ENCODE measurements at places on chromosomes 13 and 19. TPM values are rescaled to one million over a fixed set of nuclear protein-coding genes. Genes with fewer than 3 reads are reported as not detected.

DNA sequence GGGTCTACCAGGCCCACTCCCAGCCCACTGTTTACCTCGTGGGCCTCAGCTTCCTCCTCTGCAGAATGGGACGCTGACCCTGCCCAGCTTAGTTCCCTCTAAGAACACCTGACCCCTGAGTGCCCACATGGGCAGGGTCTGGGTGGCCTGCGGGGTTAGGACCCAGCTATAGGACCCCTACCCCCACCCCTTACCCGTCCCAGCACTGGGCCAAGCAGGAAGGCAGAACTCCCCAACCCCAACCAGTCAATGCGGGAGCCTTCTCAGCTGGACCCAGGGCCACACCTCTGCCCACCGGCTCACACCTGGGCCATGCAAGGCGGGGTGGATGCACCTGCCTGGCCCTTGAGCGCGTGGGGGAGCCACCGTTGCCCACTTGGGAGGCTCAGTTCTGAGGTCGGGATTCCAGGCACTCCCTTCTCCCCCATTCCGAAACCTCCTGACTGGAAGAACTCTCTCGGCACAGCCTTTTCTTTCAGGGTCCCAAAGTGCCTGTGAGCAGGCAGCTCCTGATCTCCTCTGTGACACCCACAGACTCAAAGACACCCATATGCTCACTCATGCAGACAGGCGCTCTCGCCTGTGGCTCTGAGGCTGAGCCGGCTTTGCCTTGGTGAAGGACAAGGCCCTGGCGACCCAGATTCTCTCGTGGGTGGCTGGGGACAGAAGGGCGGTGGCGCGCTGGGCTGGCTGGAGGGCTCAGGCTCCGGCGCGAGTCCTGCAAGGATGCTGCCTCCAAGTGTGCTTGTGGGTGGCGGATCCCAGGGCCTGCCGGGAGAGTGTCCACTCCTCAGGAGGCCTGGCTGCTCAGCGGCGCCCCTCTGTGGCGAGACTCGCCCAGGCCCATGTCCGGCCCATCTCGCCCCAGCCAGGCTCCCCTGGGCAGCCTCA, 27.9 kb upstream of the PARP4 start:
- no peak for DNase-seq
- peaks cover 25% of the 10 kb centered on the region for H3K27me3 ChIP-seq
- H3K36me3 ChIP-seq: no peaks in the 10 kb centered on the region

- H3K4me3 ChIP-seq: no peak overlapping the region
- H3K4me1 ChIP-seq: peaks cover 16% of the 10 kb centered on the region
- DNase-seq: peak; percentile 16
- H3K36me3 ChIP-seq: no peaks in the 10 kb centered on the region
Measured at GRCh38 chr13:26280295-26280694, 26.4 kb downstream of the CDK8 start.

DNA sequence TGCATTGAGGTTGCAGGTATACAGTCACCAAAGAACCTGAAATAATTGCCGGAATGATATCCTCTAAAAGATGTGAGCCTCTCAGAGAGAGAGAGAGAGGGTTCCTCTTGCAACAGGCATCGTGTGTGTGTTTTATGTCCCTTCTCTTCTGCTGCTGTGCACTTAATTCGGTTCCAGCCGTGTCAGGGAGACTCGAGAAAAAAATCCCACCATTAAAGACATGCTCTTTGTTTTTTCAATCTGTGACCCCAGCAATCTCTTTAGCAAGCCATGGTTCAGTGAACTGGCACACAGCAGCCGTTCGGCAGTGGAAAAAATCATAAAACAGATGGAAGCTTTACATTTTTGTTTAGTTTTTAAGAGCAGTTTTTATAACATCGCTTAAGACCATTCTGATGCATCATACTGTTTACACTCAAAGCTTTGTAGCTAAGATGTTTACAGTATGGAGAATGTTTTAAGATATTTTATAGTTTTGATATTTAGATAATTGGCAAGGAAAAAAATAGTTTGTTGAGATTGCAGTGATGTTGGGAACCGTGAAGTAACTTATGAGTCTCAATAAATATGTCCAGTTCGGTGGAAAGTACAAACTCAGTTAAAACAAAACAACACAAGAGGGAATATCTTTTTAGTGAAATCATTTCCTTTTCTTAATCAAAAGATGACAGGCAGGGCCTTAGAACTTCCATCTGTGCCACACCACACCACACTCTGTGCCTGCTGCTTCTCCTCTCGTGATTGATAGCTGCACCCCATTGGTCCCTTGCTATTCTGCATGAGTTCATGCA, 31.2 kb upstream of the ZNF536 start:
- no peak overlapping the region for H3K27ac ChIP-seq
- no peaks in the 10 kb centered on the region for H3K36me3 ChIP-seq
- H3K4me1 ChIP-seq: no peaks in the 10 kb centered on the region
- no peak for DNase-seq
- no peak overlapping the region for H3K4me3 ChIP-seq

- no peak overlapping the region for H3K27ac ChIP-seq
- no peaks in the 10 kb centered on the region for H3K4me1 ChIP-seq
- H3K27me3 ChIP-seq: no peaks in the 10 kb centered on the region
- no peak overlapping the region for H3K4me3 ChIP-seq
- peak; percentile 13 for DNase-seq
Measured at GRCh38 chr13:76461999-76462398, 424.2 kb downstream of the KCTD12 start.

GRCh38 chr19:658916-659839, 3.8 kb downstream of the RNF126 start:
- H3K4me3 ChIP-seq: peak overlapping the region; percentile 87
- H3K4me1 ChIP-seq: peaks cover 23% of the 10 kb centered on the region
- peaks cover 19% of the 10 kb centered on the region for H3K36me3 ChIP-seq
- H3K27me3 ChIP-seq: no peaks in the 10 kb centered on the region

DNA sequence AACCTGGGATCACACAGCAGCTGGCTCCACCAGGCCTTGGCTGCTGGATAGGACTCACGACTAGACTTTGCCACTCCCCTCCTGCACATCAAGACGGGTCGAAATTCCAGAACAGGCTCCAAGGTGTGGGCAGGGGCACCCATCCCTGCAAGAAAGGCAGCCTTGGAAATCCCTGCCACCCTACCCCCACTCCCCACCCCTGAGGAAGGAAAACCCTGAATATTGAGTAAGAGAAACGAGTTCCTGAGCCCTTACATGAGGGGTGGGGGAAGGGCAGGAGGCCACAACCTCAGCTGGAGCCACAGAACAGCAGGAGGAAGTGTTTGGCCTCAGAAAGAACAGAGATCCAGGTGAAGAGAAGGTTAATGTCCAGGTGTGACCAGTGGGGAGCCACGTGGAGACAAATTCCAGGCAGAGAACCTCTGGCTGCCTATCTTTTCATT, 20.1 kb downstream of the DEDD2 start:
- DNase-seq: peak; percentile 34
- H3K27me3 ChIP-seq: no peaks in the 10 kb centered on the region
- H3K4me3 ChIP-seq: no peak overlapping the region
- H3K27ac ChIP-seq: no peak overlapping the region

- H3K27ac ChIP-seq: no peak overlapping the region
- H3K27me3 ChIP-seq: no peaks in the 10 kb centered on the region
- no peak for DNase-seq
- H3K36me3 ChIP-seq: peaks cover 39% of the 10 kb centered on the region
Measured at GRCh38 chr13:113325779-113326178, 28.7 kb downstream of the LAMP1 start.

DNA sequence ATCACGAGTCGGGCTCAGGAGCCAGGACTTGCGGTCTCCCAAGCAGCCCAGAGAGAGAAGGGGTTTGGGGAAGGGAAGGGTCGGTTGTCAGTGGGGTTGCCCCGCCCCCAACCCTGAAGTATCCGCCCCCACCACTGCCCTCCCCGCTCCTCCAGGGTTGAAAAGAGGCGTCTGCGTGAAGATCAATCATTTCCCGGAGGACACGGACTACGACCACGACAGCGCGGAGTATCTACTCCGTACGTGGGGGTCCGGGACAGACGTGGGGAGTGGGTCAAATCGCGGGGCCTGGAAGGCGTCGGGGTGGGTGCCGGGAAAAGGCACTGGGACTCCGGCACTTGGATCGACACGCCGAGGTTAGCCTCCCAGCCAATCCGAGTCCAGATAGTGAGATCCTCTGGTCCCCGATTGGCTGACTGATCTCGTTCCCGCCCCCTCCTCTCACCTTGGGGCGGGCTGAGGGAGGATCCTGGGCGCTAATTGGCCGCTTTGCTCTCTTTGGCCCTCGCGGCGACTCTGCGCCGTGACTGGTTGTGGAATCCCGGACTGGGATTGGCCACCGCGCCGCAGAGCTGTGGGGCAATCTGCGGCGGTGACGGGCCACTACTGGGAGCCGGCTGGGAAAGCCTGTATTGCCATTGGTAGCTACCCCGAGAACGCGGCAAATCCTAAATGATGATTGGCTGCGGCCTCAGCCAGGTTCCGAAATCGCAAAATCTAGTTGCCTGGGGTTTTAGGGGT, 13.3 kb upstream of the CACNG6 start:
- DNase-seq: no peak
- H3K27me3 ChIP-seq: peaks cover 16% of the 10 kb centered on the region
- H3K27ac ChIP-seq: no peak overlapping the region
- H3K36me3 ChIP-seq: no peaks in the 10 kb centered on the region
- peaks cover 24% of the 10 kb centered on the region for H3K4me1 ChIP-seq
- H3K4me3 ChIP-seq: peak overlapping the region; percentile 58

DNA sequence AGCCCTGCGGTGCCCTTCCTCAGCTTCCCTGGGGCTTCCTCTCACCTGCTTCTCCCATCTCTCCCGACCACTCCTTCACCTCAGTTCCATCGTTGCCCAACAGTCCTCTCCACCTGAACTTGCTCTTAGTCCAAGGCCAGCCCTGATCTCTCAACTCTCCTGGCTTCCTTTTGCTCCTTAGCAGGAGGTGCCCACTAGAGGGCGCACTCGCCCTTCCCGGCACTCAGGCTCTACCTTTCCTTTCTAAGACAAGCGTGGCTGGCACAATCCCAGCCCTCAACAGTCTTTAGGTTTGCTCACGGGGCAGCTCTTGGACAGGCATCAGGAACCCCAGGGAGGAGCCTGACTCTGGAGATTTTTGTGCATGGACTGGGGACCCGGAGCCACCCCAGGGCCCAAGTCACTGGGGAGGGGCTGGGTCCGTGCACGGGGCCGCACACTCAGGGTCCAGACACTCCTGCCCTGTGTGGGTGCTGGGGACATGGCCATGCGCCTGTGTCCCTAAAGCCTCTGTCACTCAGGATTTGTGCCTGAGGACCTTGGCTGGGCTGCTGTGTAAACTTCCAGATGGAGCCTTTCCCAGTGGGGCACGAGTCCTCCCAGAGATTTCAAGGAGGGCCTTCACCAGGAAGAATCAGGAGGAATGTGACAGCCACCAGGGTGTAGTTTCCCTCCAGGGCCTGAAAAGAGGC, 12.1 kb upstream of the CEACAM8 start:
- peak; percentile 74 for DNase-seq
- peaks cover 49% of the 10 kb centered on the region for H3K27me3 ChIP-seq
- H3K4me3 ChIP-seq: no peak overlapping the region
- H3K36me3 ChIP-seq: no peaks in the 10 kb centered on the region

DNA sequence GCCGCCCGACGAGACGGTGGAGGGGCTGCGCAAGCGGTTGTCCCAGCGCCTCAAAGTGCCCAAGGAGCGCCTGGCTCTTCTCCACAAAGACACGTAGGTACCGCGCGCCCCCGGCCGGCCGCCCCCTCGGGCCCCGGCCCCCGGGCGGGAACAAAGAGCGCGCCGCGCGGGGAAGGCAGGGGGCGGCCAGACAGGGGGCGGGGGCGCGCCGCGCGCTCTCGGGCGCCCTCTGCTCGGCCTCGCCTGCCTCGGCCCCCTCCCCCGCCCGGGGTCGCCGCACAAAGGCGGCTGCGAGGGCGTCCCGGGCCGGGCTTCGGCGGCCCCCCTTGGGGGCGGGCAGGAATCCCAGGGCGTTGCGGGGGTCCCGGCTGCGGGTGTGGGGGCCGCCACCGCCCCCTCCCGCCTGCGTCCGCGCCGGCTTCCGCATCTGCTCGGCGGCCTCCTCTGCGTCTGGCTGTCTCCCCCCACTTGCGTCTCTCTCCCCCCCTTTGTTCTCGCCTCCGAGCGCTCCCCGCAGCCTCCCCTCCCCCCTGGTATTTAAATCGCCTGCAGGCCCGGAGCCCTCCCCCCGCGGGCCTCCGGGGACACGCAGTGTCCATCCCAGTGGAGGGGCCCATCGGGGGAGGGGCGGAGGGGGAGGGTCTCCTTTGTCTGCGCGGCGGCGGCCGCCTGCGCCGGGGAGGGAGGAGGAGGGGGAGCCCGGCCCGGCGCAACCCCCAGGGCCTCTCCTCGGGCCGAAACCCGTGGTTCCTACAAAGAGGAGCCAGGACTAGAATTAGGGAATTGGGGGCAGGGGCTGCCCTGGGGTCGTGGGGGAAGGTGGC, 2.3 kb downstream of the MIDN start:
- peaks cover 5% of the 10 kb centered on the region for H3K4me1 ChIP-seq
- peak overlapping the region; percentile 86 for H3K27ac ChIP-seq
- no peak for DNase-seq
- peaks cover 65% of the 10 kb centered on the region for H3K36me3 ChIP-seq

GRCh38 chr19:19329126-19329525, 8.5 kb downstream of the MAU2 start:
- no peak overlapping the region for H3K27ac ChIP-seq
- peaks cover 6% of the 10 kb centered on the region for H3K4me1 ChIP-seq
- H3K36me3 ChIP-seq: peaks cover 85% of the 10 kb centered on the region
- no peak overlapping the region for H3K4me3 ChIP-seq
- DNase-seq: no peak
- no peaks in the 10 kb centered on the region for H3K27me3 ChIP-seq

- no peak overlapping the region for H3K27ac ChIP-seq
- no peaks in the 10 kb centered on the region for H3K4me1 ChIP-seq
- no peak for DNase-seq
- no peaks in the 10 kb centered on the region for H3K36me3 ChIP-seq
- H3K4me3 ChIP-seq: no peak overlapping the region
- H3K27me3 ChIP-seq: no peaks in the 10 kb centered on the region
Measured at GRCh38 chr13:66546534-66547379, 683.4 kb downstream of the PCDH9 start.

- no peaks in the 10 kb centered on the region for H3K27me3 ChIP-seq
- peak; percentile 96 for DNase-seq
- H3K4me3 ChIP-seq: peak overlapping the region; percentile 91
- peaks cover 42% of the 10 kb centered on the region for H3K36me3 ChIP-seq
Measured at GRCh38 chr19:49664171-49665035, 1.3 kb downstream of the IRF3 start.

GRCh38 chr19:12482509-12482886, 2.1 kb downstream of the ZNF709 start:
- H3K27ac ChIP-seq: no peak overlapping the region
- no peak overlapping the region for H3K4me3 ChIP-seq
- DNase-seq: no peak
- no peaks in the 10 kb centered on the region for H3K27me3 ChIP-seq

DNA sequence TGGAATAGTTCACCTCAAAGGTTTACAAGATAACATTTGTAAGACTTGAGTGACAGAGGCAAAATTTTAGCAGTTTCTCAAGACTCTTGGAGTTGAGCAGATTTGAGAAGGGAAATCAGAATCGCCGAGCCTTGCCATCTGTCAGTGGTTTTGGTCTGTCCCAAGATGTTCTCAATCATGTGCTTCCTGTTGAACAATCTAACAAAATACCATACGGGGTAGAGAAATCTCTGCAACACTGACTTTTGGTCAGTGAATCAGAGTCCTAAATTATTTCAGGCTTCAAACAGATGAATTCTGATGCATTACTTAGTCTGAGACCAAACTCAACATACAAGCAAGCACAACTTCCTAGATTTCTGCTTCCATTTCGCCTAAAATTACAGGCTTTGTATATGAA, 3.8 kb downstream of the KCTD12 start:
- H3K27me3 ChIP-seq: no peaks in the 10 kb centered on the region
- peaks cover 28% of the 10 kb centered on the region for H3K4me1 ChIP-seq
- peak; percentile 42 for DNase-seq
- H3K36me3 ChIP-seq: no peaks in the 10 kb centered on the region
- peak overlapping the region; percentile 51 for H3K27ac ChIP-seq

Gene ZNF575
- total RNA-seq: 0.81 TPM

Gene GZMM
- total RNA-seq: not detected

Gene TMEM59L
- total RNA-seq: 0.33 TPM

Gene STOML3
- not detected for total RNA-seq

Gene AMER2
- total RNA-seq: not detected

Gene CD177
- 0.96 TPM for total RNA-seq

Gene VWA8
- total RNA-seq: 20.1 TPM

All from MCF 10A (cell line).